HT-29 (cell line): ENCODE measurements at places on chromosomes 4 and X. TPM values are rescaled to one million over a fixed set of nuclear protein-coding genes. Genes with fewer than 3 reads are reported as not detected.

Gene NHSL2
- total RNA-seq, result not detected in 2 replicates

Gene SPANXC
- not detected in 2 replicates for total RNA-seq

Gene GAB3
- total RNA-seq, result 0.08 TPM in 1 of 2 replicates, not detected in the other

Gene MAGT1
- total RNA-seq, result 51.3 and 76.4 TPM in 2 replicates

Gene ARMCX1
- total RNA-seq, result not detected in 2 replicates

Gene ZNF718
- total RNA-seq, result 1.3 and 2.3 TPM in 2 replicates

Gene ERCC6L
- total RNA-seq, result 3.8 and 5.5 TPM in 2 replicates

Gene ATP2B3
- not detected in 2 replicates for total RNA-seq

Gene NAP1L2
- total RNA-seq, result not detected in 2 replicates

Gene RPL10
- total RNA-seq, result 4,676 and 4,679 TPM in 2 replicates

Gene CXCL1
- total RNA-seq, result 3.6 and 5.2 TPM in 2 replicates

Gene USP27X
- 0.81 and 1.1 TPM in 2 replicates for total RNA-seq

Gene CHIC2
- 15.2 and 15.5 TPM in 2 replicates for total RNA-seq

Gene FATE1
- not detected in 2 replicates for total RNA-seq

Gene BEX4
- total RNA-seq, result not detected in 2 replicates

Gene SUPT20HL1
- not detected in 2 replicates for total RNA-seq

Gene NIPAL1
- total RNA-seq, result 10.3 and 16.5 TPM in 2 replicates

Gene FAM47A
- total RNA-seq, result not detected in 2 replicates

Gene CHRDL1
- total RNA-seq, result not detected in 2 replicates

Gene GAGE12E
- not detected in 2 replicates for total RNA-seq

Gene STPG2
- not detected in 2 replicates for total RNA-seq

Gene SMIM31
- total RNA-seq, result 0.05 and 0.25 TPM in 2 replicates

Gene AFM
- not detected in 2 replicates for total RNA-seq

Gene TLR8
- total RNA-seq, result not detected in 2 replicates

Gene ERAS
- not detected in 2 replicates for total RNA-seq
